Suprapubic skin (tissue), 4 donors: ENCODE measurements at places on chromosomes 12 and 14. TPM values are rescaled to one million over a fixed set of nuclear protein-coding genes. Genes with fewer than 3 reads are reported as not detected.

Gene CMTM5
- total RNA-seq: not detected

Gene IL31
- total RNA-seq: not detected

DNA sequence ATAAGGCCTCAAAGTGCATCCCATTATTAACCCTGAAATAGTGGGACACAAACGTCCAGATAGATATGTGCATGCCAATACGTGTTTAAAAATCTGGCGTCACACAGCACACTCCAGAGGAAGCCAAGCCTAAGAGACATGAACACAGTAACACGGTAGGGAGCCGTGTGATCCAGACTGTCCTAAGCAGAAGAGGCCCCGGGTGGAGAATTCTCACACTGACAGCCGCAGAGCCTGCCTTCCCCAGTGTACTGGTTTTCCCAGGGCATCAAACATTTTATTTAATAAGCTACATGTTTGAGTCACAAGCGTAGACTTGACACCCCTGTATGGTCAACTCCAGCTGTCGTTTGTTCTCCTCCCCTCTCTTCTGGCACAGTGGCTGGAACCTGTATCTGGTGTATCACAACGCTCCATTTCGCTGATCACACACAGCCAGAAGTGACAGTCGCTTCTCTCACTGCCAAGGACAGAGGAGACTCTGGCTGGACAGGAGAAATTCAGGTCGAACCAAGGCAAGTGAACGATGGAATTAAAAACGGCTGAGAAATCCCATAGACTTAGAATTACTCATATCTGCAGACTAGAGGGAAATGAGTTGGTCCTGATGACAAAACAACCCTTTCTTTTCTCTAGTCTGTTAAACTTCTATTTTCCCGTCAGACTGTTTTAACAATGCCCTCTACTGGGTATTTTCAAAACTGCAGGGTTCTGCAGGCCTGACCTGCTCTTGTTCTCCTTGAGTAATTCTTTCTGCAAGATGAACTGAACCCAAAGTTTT lies 359.9 kb downstream of the RGS6 start:
- DNase-seq: no peak

DNA sequence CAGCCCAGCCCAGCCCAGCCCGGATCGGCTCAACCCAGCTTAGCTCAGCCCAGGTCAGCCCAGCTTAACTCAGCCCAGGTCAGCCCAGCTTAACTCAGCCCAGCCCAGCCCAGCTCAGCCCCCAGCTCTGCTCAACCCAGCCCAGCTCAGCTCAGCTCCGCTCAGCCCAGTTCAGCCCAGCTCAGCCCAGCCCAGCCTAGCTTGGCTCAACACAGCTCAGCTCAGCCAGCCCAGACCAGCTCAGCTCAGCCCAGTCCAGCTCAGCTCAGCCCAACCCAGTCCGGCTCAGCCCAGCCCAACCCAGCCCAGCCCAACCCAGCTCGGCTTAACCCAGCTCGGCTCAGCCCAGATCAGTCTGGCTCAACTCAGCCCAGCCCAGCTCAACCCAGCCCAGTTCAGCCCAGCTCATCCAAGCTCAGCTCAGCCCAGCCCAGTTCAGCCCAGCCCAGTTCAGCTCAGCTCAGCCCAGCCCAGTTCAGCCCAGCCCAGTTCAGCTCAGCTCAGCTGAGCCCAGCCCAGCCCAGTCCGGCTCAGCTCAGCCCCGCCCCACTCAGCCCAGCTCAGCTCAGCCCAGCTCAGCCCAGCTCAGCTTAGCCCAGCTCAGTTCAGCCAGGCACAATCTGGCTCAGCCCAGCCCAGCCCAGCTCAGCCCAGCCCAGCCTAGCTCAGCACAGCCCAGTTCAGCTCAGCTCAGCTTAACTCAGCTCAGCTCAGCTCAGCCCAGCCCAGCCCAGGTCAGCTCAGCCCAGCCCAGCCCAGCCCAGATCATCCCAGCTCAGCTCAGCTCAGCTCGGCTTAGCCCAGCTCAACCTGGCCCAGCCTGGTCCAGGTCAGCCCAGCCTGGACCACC lies 331.7 kb downstream of the TMEM121 start:
- peak; percentile 54 for DNase-seq

Gene NXPH4
- total RNA-seq: 26.0 TPM

Gene COPS7A
- total RNA-seq: 65.1 TPM

GRCh38 chr14:22566845-22567244 lies 22.2 kb downstream of the DAD1 start:
- no peak for DNase-seq

- DNase-seq: no peak
Observed at GRCh38 chr14:92496191-92496857, 17.3 kb upstream of the RIN3 start.

DNA sequence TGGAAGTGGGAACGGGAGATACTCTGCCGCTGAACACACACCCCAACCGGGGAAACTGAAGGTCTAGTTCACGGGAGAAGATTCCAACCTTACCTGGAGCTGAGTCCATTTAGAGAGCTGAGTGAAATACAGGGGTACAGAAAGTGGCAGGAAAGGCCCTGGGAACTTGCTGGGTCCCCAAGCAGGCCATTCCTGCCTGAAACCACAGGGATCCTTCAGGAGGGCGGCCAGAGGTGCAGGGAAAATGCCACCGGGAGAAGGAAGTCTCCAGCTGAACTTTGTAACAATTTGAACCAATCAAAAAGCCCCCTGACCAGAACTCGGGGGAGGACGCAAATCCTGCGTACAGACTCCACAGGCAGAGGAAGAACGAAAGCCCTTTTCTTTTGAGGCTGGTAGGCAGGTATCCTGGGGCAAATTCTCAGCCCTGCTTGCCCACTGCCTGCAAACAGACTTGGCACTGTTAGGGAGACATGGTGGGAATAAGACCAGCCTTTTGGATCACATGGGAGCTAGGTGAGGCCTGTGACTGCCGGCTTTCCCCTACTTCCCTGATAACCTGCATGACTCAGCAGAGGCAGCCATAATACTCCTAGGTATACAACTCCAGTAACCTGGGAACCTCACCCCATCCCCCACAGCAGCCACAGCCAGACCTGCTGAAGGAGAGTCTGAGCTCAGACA lies 170.9 kb downstream of the SEC23A start:
- no peak for DNase-seq

Gene GALNT16
- 3.6 TPM for total RNA-seq

- DNase-seq: no peak
Observed at GRCh38 chr12:120439646-120440247, 1.8 kb downstream of the COX6A1 start.

Gene KRT82
- 40.7 TPM for total RNA-seq

Gene RNASE4
- 71.9 TPM for total RNA-seq

GRCh38 chr12:6606331-6607131 lies 648 bp downstream of the CHD4 start:
- DNase-seq: peak; percentile 85

Gene PRIMA1
- total RNA-seq: 3.1 TPM

Gene MSRB3
- total RNA-seq: 8.5 TPM

DNA sequence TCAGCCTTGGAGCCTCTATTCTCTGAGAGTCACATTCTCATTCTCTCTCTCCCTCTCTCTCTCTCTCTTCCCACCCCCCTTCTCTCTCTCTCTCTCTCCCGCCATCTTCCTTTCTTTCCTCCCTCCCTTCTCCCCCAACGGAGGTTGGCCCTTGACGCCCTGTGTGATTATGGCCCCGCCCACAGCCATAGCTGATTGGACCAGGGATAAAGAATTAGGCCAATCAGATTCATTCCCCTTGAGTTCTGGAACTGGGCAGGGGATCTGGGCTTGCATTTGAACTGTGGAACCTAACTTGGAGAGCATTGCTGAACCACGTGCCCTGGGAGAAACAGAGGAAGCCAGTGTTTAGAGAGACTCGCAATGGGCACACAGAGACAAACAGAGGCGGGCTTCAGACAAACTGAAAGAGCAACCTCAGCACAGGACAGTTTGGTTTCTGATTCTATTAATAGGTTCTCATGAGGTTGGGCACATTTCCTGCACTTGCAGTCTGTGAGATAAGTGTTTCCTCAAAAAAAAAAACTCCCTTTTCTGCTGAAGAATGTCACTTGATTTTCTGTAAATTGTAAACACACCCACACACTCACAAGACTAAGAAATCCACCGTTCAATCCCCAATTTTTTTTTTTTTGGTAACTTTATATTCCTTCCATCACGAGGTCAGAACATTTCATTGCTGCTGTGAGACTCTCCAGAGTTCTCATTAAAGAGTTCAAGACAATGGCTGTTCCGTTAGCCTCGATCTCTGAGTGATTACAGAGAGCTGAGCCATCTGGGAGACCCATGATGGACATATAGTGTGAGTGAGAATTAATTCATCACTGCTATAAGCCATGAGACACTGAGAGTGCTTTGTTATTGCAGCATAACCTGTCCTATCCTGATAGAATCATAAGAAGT lies 3.5 kb upstream of the P2RX7 start:
- peak; percentile 90 for DNase-seq

Gene PPFIA2
- 0.32 TPM for total RNA-seq

- DNase-seq: no peak
Observed at GRCh38 chr12:70661466-70662161, 24.4 kb upstream of the PTPRB start.

DNA sequence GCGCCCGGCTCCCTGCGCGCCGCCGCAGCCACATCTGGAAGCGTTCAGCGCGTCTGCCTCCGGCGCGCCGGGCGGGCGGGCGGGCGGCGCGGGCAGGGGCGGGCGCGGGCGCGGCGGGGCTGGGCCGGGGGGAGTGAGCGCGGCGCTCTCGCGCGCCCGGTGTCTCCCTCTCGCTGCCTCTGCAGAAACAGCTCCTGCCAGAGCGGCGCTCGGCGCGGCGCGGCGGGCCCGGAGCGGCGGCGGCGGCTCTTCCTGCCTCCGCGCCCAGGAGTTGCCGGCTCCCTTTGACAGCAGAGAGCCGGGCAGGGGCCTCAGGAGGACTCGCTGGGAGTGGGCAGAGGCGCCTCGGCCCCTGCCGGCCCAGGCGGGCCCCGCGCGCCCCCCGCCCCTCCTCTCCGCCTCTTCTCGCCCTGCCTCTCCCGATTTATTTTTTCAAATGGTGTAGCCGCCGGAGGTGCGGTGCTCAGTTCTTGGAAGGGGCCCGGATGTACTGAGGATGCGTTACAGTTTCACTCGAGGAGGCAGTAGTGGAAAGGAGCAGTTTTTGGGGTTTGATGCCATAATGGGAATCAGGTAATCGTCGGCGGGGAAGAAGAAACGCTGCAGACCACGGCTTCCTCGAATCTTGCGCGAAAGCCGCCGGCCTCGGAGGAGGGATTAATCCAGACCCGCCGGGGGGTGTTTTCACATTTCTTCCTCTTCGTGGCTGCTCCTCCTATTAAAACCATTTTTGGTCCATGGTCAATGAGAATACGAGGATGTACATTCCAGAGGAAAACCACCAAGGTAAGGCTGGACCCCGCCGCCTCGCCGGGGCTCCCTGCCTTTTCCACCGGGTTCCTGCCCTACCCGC lies at the start of gene CACNA1C:
CACNA1C (plus strand) TSS at position 162 of the 853 bp plus-strand sequence; CDS start at position 738, 576 bp downstream.
- no peak for DNase-seq

Gene BCL2L14
- total RNA-seq: not detected

DNA sequence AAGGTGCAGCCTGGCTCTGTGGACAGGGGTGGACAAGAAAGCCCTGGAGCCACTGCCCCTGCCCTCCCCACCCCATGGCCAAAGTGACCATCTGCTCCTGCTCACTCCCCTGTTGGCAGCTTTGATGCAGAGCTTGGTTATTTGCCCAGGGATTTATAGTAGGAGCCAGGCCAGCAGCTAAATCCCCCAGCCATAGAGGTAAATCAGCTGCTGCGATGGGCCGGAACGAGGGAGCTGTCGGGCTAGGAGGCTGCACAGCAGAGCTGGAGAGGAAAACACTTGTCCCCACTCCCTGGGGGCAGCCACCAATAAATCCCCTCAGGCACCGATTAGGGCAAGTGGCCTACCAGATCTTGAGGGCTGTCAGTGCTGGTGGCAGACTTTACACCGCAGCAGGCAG lies 26.0 kb downstream of the SMUG1 start:
- no peak for DNase-seq

Gene IGFBP6
- total RNA-seq: 86.0 TPM

- no peak for DNase-seq
Observed at GRCh38 chr12:65810036-65810435, 14.2 kb upstream of the HMGA2 start.

GRCh38 chr14:105450864-105451720 lies 23.5 kb upstream of the CRIP2 start:
- no peak for DNase-seq

- DNase-seq: no peak
Observed at GRCh38 chr14:54225457-54226060, 171.2 kb upstream of the CDKN3 start.

DNA sequence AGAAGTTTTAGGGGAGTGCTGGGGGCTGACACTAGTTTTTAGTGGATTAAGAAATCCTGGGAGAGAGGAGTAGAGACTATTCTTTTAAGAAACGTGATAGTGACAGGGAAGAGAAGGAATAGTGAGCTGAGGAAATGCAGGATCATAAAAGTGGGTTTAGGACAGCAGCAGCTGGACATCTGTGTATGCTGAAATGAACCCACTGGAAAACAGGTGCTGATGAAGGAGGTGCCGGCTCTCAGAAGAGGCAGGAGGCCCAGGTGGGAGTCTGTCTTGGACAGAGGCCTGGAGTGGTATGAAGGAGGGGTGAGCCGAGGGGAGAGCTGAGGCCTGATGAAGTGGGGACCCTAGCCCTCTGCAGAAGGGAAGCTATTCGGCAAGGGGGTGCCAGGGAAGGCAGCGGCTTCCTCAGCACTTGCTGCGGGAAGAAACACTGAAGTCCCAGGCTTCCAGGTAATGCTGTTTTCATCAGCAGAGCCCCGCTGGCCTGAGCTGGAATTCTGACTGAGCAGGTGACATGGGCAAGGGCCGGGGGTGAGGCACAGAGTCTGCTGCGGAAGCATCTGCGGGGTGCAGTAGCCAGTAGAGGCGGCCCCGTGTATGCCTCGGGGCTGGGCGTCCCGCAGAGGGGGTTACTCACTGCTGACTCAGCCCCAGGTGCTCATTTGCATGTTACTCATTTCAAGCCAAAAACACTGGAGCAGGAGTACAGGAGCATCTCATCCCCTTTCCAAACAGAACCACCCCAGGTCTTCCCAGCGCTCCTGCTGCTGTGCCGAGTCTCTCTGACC lies 89.7 kb downstream of the TMCC3 start:
- no peak for DNase-seq
